ENCODE measurements at places on chromosomes 4 and X.
A peak's percentile ranks its signal among the peaks of the same experiment; 100 is the strongest.

DNA sequence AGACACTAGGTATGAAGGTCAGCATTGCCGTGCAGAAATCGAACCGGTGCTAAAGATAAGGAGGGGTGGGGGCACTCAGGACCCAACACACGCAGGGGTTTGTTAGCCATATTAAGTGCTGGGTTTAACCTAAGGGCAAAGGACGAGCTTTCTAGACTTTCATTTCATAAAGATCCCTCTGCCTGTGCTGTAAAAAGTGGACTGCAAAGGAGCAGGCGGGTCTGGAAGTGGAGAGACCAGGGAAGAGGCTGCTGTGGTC lies 1.3 kb downstream of the CASP3 start:
- DNase-seq: no peak

GRCh38 chr4:152132776-152133175 lies 372.0 kb upstream of the GATB start:
- no peak for DNase-seq

GRCh38 chr4:682490-683172 lies 6.3 kb downstream of the SLC49A3 start:
- DNase-seq: no peak

DNA sequence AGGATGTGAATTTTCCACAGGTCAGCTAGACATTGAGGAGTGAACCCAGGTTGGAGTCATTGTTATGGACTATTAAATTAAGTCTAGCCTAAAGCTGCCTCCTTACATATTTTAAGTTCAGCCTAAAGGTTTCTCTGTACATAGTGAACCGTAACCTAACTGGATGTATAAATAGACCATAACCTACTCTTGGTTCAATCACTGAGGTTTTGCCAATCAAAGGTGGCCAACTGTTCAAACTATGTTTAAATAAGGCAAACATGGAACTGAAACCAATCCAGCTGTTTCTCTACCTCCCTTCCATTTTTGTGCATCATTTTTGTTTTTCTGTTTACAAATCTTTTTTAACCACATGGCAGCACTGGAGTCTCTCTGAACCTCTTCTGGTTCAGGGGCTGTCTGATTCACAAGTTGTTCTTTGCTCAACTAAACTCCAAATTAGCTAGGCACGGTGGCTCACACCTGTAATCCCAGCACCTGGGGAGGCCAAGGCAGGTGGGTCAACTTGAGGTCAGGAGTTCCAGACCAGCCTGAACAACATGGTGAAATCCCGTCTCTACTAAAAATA lies 43.9 kb upstream of the SFRP2 start:
- DNase-seq: no peak

DNA sequence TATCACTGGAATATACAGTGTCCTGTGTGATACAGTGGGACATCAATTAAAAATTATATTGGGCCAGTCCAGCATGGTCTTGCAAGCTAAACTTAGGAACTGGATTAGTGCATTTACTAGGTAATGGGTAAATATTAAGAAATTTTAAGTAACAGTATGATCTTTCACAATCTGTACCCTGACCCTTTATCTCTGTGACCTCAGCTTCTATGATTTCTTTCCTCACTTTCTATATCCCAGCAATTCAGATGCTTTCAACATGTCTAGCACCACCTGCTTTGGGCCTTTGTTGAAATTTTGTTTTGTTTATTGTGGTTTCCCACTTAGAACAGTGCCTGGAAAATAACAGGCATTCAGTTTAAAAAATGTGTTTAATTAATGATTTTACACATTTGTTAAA lies 2295.4 kb downstream of the ARAP2 start:
- no peak for DNase-seq

DNA sequence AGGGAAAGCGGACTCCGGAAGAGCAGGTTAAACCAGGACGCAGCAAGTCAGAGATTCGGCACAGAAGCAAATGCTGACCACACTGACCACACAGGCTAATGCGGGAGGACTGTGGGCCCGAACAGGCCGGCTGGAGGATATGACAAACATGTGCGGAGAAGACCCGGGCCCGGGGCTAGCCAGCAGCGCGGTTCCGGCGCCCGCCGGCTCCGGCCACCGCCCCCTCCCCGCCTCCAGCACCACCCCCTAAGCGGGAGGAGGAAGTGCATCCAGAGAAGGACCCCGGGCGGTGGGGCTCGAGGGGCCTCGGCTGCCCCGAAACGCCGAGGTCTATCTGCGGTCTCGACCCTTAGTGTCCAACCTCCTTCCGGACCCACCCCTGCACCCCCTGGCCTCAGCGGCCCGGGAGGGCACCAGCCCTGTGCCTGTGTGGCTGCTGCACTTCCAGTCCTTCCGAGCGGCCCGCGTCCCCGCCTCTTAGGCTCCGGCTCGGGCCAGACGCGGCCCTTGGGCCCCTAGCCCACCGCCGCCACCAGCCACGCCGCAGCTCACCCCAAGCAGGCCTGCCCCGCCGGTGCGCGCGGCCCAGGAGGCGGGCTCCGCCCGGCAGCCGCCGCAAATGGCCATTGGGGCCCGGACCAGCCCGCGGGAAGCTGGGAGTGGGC lies 2.1 kb downstream of the ELOVL6 start:
- DNase-seq: peak; percentile 18

DNA sequence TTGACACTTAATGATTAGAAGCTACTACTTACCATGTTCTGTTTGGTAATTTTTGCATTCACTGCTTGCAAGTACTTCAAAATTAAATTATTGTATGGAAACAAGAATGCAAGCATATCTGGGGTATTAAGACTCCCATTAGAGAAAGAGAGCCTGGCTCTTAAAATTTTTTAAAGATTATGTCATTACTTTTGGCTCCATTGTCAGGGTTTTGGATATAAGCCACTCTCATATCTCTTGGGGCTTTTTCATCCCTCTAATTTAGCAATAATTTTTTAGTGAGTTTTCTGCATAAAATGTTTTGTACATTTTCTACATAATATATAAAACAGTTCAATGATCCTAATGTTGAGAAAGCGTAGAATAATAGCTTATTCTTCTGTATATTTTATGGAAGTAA lies 49.4 kb downstream of the SLC9A6 start:
- no peak for DNase-seq

GRCh38 chr4:124459196-124459940 lies 253.2 kb downstream of the ANKRD50 start:
- no peak for DNase-seq

DNA sequence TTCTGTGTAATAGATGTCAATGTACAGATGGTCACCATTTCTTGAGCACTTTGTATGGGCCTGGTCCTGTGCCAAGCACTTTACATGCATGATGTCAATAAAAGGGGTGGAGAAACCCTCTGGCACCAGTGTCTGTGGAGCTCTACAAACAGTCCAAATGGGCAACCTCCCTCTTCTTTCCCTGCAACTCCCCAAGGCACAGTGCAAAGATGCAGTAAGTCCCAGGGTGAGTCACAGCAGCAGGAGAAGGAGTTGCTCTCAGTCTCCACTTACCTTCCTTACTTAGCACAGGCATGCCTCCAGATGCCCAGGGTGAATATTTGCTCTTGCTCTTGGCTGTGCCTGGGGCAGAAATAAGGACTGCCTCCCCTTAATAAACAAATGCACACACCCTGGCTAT lies 4.3 kb downstream of the OCIAD2 start:
- DNase-seq: no peak

DNA sequence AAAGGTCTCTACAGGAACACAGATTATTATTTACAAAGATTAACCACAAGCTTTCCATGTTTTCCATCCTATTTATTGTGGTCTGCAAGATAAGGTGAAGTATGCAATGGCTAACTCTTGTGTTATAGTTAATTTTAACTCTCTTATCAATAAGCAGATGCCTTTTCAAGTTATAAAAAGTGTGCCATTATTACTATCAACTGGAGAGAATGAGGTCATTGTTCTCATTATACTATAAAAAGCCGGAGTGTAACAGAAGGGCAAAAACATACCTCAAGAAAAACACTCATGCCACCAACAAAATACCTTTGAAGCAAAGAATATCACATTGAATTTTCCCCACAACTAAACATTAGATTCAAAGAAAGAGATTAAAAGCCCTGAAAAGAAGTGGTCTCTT lies 52.0 kb upstream of the SORBS2 start:
- DNase-seq: no peak

GRCh38 chr4:148737061-148737770 lies 295.0 kb upstream of the NR3C2 start:
- no peak for DNase-seq

DNA sequence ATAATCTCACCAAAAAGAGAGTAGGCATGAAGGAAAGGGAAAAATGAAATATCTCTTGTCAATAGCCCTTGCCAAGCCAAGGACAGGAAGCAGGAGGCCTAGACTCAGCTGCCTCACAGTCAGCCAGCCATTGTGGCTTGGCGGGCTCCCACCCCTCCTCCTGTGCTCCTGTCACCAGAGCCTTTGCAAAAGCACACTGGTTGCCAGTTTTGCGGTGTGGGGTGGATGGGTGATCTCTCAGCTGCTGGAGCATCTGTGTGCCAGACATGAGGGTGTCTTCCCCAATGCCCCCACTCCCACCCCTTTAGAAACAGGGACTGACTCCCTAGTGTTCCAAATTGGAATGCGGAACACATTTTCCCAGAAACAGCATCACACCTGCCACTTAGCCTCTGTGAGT lies 26.1 kb downstream of the ARHGEF6 start:
- DNase-seq: peak; percentile 12

- no peak for DNase-seq
Measured at GRCh38 chr4:4673070-4673469, 131.2 kb upstream of the STX18 start.

GRCh38 chrX:116198235-116198634 lies 27.7 kb downstream of the AGTR2 start:
- DNase-seq: no peak

DNA sequence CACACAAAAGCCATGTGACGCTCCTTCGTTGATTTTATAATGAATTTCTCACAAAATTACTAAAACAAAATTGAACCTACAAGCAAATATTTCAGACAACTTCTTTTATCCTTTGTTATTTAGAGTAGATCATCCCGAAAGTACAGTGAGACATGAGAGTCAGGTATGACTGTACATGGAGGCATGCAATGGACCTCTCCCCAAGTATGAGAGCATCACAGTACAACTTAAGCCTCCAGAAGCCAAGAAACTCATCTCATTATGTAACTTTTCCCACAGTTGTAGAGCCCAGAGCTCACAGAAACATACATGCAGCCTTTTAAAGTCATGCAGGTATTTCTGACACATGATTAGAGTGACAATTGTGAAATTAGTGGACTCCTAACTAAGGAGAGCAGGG lies 167.7 kb downstream of the PAPSS1 start:
- DNase-seq: no peak

DNA sequence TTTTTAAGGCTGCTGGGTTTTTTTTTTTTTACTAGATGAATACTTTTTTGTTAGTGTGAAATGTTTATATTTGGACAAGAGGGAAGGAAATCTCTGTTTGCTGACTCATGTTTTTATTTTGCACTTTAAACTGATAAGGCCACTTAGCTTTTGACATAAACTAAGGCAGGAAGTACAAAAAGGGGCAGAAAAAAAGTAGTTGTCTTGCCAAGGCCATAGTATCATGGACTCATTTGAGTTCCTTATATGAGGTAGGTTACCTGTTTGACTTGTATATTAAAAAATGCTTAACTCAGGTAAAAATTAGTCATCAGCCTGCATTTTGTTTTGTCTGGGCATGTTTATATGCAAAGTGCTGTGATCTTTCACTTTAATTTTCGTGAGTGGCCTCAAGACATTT lies 26.0 kb downstream of the SMAD1 start:
- DNase-seq: no peak

DNA sequence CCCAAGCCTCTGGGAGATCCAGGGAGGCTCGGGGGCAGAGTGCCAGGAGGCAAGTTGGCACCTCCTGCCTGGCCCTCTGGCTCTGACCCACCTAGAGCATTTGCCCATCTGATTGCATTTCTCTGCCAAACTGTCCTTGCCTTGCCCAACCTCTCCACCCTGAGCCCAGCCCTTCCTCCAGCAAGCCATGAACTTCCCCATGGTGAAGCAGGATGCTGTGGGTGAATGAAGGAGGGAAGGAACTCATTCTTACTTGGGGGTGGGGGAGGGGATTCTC lies 9.3 kb upstream of the CNGA2 start:
- no peak for DNase-seq

DNA sequence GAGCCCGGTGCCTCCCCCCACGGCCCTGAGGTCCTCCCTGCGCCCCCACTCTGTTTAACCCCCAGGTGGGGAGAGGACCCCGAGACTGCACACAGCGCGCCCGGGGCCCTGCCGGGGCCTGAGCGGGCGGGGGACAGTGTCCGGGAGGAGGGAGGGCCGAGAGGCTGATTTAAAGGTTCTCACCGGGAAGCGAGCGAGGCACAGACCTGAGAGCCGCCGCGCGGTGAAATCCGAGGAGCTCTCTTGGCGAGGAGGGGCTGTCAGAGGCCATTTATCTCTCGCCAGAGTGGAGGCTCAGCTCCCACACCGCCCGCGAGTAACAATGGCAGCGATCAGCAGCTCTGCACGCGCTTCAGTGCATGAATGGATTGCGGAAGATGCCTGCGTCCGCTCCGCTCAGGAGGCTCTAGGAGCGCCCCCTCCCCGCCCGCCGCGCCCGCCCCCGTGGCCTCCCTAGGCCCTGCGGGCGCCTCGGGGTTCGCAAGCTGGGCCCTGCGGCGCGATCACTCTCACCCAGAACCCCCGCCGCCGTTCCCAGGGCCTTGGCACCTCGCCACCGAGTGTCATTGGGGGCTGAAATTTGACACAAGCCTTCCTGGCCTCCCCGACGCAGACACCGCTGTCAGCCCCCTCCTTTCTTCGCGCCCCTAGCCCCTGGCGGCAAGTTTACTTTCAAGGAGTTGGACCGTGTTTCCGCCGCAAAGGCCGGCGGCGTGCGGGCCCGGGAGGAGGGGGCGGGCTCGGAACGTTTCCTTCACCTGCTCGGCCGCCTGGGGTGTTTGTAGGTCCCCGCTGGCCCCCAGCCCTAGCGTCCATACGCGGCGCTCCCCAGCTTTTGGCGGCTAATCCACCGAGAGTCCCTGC lies 48.7 kb upstream of the BCOR start:
- no peak for DNase-seq

GRCh38 chr4:102430461-102430910 lies 70.7 kb upstream of the NFKB1 start:
- DNase-seq: no peak

- DNase-seq: peak; percentile 7
Measured at GRCh38 chrX:13474164-13474516, 95.3 kb upstream of the EGFL6 start.

DNA sequence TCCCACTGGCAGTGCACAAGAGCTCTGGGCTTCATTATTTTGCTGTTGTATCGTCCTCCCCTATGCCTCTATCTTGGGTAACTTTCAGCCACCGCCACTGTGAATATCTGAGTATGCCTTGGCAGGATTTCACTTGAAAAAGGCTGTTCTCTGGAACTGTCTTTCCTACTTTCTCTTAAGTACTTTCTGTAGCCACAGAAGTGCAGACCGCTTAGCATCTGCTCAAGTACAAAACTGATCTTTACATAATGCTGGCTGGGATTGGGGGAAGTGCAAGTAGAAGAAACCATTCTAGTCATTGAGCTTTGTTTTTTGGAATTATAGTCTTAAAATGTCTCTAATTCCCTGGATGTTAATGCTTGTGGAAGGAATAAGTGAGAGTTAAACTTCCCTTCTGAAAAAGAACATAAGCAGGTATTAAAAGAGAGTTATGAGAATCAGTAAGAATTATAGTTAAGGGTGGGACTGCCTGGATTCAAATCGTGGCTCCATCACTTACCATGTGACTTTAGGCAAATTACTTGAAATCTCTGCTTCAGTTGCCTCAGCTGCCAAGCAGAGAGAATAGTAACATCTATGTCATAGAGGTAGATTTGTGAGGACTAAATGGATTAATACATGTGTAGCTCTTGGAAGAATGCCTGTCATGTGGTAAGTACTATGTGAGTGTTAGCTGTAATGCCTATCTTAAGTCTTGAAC lies 77.5 kb downstream of the MID1IP1 start:
- no peak for DNase-seq

Measured in CD4-positive, alpha-beta T cell treated with Interleukin-15 for 4 hours (primary cell).